ENCODE measurements at places on chromosomes 3 and 15.

DNA sequence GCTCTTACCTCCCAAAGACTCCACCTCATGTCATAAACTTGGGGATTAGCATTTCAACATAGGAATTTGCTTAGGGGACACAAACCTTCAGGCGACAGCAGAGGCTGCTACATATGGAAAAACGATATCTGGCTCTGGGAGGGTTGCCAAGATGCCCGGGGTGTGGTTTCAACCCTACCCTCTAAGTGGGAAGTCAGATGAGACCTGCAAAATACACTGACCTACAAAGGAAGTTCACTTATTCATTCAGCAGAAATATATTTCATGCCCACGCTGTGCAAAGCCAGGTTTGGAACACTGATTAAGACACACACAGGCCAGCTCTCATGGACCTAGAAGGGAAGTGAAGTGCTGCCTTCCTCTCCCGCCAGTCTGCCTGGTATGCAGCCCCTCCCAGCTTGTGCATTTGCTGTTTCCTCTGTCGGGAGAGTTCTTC, 239.3 kb downstream of the FEZF2 start:
- DNase-seq = no peak

- no peak for DNase-seq
Observed at GRCh38 chr3:72369681-72370080, 478.6 kb downstream of the SHQ1 start.

DNA sequence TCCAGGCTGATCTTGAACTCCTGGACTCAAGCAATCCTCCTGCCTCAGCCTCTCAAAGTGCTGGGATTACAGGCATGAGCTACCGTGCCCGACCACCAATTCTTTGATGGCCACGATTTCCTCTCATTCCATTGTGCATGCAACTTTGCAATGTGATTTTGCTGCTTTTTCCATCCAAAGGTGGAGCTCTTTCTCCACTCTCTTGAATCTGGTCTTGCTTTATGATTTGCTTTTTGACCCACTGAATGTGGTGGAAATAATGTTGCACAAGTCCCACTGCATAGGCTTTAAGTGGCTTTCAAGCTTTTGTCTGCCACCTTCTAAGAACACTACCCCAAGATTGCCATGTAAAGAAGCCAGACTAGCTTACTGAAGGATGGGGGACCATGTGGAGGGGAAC, 10.6 kb downstream of the RPS27L start:
- DNase-seq = no peak

DNA sequence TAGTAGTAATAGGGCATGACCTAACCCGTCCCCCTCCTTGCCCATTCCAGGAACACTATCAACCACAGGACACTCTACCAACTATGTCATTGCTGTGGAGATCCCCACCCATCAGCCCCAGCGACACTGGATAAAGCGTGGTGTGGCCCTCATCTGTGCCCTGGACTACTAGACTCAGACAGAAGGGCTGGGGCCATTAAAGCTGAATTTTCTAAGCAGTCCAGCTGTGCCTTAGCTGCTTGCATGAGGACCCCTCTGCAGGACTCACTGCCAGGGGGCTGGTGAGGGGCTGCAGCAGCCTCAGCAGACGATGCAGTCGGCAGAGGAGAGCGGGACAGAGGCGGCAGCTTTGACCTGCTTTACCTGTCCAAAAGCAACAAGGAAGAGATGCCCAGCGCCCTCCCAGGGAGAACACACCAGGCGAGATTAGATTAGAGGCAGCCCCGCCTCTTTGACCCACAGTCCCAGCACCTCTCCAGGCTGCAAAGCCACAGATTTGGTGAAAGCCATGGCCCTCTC, 44.6 kb downstream of the SEMA3G start:
- no peak for DNase-seq

- no peak for DNase-seq
Observed at GRCh38 chr3:45746777-45747622, 49.3 kb downstream of the SLC6A20 start.

DNA sequence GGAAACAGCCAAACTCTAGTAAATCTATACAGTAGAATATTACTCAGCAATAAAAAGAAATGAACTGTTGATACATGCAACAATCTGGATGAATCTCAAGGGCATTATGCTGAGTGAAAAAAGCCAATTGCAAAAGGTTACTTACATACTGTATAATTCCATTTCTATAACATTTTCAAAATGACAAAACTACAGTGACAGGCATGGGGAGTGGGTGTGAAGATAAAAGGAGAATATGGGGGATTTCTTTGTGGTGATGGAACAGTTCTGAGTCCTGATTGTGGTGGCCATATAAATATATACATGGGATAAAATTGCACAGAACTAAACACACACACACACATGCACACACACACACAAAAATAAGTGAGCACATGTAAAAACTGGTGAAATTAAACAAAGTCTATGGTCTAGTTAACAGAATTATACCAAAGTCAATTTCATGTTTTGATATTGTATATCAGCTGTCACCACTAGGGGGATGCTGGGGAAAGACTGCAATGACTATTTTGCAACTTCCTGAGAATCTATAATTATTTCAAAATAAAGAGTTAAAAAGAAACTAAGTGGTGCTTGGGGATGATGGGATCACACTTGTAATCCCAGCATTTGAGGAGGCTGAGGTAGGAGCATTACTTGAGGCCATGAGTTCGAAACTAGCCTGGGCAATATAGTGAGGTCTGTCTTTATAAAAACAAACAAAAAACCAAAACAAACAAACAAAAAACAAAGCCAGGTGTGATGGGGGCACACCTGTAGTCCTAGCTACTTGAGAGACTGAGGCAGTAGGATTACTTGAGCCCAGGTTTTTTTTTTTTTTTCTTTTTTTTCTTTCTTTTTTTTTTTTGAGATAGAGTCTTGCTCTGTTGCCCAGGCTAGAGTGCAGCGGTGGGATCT, 66.0 kb downstream of the SPTSSB start:
- no peak for DNase-seq

DNA sequence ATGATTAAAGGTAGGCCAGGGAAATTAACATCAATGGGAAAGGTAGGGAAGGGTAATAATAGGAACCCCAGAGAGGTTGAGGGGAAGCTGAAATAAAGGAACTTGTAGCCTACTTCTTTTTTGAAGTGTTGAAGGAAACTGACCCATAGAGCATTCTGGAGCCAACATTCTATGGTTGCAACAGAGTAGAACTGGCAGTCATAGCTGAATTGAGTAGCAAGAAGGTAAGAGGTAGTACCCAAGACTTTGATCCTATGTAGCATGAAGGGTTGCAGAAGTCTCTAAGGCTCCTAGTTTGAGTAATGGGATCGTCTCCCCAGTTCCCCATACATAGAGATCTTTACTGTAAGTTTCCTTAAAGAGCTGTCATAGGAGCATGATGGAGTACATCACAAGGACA, 7.4 kb upstream of the ZNF774 start:
- DNase-seq = no peak
